ENCODE measurements at places on chromosomes 5 and 9.

DNA sequence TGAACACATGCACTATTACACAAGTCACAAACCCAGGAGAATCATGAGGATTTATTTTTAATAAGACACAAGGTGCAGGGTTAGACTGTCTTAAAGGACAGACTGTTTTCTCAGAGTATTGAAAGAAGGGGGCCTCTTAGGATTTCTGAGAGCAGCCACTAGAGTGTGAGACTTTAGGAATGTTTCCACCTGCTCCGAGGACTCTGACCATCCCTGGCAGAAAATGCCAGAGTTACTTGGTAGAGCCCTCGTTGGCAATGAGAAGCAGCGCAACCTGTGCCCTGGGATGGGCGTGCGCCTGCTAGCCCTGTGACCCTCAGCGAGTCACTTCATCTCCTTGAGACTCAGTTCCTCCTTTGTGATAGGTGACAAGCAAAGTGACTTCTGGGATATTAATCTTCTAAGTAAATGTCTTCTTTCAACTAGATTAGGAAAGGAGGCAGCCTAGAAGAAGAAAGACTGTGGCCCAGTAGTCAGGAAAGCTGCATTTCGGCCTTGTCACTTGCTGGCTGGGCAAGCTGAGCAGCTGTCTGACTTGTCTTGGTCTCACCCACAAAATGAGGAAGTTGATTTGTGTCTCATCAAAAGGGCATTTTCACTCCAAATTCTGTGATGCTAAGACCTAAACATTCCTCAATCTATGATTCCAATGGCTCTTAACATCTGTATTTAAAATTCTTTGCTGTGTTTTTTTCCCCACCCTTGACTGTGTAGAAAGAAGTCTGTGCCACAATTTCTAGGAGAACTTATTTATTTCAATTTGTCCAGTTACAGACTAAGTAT, 60.5 kb downstream of the PTCD2 start:
- no peak for DNase-seq

GRCh38 chr5:75331-76320, 16.3 kb upstream of the PLEKHG4B start:
- no peak for DNase-seq

GRCh38 chr5:142167458-142167857, 58.9 kb downstream of the NDFIP1 start:
- no peak for DNase-seq

GRCh38 chr9:111712369-111712768, 51.0 kb downstream of the GNG10 start:
- DNase-seq = no peak

- DNase-seq = no peak
Observed at GRCh38 chr5:174731214-174732035, 7.0 kb downstream of the MSX2 start.

GRCh38 chr5:144189800-144190429, 19.2 kb downstream of the KCTD16 start:
- DNase-seq = no peak

GRCh38 chr5:36723912-36724311, 117.5 kb downstream of the SLC1A3 start:
- no peak for DNase-seq

DNA sequence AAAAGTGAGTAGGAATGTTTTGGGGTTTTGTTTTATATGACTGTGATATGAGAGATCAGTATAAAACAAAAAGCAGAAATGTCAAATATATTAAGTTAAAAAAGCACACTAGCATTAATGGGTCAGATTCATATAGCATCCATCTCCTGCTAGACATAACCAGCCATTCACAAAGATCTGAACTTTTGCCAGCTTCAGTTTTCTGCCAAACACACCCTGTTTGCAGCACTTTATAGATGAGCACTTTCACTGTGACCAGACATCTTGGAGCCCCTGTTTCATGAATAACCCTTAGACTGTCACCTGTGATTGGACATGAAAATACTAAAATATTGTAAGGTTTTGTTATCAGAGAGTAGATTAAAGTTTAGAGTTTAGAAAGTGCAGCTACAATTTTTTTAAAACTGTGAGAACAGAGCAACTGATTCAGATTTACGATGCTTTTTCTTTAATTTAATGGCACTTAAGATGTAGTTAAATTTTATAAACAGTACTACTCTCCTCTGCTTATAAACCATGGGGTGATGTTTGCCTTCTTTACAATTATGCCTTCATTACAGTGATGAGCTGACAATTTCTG, 142.6 kb downstream of the KCTD16 start:
- no peak for DNase-seq

DNA sequence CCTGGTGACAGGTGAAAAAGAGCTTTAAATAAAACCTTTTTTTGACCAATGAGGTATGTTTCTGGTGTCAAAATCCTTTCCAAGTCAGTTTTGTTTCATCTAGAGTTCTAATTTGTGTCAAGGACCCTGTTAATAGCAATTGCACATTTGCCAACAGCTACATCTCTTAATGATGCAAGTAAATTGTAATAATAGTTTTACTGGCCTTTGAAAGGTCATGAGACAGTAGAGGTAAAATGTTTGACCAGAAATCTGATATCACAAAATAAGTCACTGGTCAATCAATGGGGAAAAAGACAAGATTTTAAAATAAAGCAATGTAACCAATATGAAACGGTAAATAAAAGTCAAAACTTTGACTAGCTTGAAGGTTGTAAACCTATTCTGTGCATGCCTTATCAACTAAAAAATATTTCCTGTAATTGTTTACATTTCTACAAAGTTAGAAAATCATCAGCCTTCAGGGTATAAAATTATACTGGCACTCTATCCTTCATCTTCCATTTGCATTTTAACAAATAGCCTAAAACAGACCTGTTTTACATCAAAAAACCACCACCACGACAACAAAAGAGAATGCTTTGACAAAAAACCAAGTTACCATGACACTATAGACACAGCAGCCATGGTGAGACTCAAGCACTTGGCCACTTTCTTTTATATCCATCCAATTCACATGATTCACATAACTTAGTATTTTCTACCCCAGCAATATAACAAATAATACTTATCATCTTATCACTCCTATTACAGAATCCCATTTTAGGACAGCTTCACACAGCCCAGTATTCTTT, 3.0 kb downstream of the NADK2 start:
- no peak for DNase-seq

DNA sequence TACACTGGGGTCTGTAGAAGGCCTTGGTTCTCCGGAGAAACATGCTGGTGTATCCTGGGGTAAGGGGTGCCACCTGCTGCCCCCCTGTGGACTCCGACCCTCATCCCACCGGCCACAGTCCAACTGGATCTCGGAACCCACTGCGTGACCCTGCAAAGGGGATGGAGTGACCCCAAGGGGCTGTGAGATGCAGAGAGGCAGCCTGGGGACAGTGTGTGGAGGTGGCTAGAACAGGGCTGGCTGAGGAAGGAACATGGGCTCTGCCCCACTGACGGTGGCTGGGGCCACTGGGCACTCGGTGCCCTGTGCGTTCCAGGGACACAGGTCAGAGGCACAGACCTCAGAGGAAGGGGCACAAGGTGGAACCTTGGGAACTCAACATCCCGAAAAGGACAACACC, 2.3 kb downstream of the NACC2 start:
- DNase-seq = peak; percentile 81

DNA sequence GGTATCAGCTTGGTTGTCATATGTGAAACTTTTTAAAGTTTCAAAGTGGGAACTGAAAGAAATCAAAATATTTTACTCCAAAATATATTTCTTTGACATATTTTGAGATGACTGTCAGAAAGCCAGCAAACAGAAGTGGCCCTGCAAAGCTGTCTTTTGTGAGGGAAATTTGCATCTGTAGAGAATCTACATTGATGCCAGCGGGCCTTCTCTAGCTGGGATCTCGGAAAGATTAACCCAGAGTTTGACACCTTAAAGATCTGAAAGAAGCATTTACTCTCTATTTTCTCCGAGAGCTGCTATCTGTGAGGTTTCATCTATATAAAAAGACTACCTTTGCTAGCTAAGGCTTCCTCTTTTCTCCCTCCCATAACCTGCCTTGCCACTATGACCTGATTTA, 303.6 kb downstream of the FBXL17 start:
- no peak for DNase-seq

DNA sequence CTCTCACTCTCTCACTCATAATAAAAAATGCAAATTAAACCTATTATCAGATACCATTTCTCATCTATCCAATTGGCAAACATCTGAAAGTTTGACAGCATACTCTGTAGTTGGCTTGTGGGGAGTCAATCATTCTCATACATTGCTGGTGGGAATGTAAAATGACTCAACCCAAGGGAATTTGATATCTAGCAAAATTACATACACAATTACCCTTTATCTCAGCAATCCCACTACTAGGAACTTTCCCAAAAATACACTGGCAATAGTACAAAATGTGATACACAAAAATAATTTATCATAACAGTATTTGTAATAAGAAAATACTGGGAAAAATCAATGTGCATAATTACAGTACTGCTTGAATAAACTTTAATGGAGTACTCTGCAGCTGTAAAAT, 731.3 kb downstream of the DTWD2 start:
- DNase-seq = no peak

DNA sequence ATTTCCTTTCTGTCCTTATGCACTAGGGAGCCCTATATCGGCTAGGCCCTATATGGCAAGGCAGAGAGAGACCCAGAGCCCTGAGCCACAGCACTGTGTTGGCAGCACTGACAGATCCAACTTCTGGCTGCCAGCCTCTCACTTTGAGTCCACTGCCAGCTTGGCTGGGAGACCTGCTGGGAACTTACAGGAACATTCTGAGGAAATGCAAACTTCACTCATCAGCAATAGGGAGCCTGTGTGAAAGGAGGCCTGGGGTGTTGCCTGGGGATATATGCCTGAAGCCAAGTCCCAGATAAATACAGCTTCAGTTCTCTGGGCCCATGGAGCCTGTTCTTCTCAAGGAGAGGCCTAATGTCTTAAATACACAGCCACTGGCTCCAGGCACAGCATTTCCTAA, 78.0 kb downstream of the ADRB2 start:
- DNase-seq = peak; percentile 30

DNA sequence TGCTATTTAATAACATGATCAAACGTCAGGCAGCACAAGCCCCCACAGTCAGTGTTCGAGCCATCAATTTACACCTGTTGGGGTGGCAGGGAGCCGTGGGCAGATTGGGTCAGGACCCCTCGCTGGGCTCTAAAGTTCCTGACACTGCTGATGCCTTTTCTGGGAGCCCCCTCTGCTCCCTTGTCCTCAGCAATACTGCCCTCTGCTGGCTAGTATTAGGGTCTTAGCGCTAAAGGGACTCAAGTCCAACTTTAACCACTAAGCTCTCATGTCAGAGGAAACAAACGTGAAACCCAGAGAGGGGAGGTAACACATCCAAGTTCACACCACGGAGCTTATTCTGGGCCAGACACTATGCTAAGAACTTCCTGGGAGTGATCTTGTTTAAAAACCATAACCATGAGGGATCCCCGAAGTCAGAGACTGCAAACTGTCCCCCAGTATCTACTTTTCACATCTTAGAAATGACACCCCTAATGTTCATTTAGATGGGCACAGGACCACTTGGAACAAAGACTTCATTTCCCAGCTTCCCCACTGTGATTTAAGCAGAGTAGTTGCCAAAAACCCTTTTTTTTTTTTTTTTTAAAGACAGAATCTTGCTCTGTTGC, 20.4 kb downstream of the ANKS6 start:
- no peak for DNase-seq

GRCh38 chr5:159098603-159099436, 896 bp downstream of the EBF1 start:
- no peak for DNase-seq

DNA sequence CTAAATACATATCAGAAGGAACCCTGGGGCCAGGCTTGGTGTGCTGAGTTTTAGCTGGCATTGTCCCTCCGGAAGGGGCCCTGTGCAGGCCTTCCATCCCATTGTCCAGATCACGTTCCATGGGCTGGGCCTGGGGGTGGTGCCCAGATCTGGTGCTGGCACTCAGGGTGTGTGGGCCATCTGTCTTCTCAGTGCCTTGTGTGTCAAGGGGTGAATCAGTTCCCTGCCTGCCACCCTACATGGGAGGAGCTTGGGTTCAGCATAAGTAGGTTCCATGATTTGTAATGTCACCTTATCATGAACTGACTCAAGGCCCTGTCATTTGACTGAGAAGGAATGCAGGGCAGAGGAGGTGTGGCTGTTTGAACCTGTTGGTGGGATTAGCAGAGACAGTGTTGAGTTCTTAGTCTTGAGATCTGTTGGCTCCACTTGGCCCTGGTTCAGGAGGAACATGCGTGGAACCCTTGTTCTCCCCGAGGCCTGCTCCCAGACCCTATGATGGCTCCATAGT, 176.8 kb downstream of the MACROH2A1 start:
- peak; percentile 57 for DNase-seq

DNA sequence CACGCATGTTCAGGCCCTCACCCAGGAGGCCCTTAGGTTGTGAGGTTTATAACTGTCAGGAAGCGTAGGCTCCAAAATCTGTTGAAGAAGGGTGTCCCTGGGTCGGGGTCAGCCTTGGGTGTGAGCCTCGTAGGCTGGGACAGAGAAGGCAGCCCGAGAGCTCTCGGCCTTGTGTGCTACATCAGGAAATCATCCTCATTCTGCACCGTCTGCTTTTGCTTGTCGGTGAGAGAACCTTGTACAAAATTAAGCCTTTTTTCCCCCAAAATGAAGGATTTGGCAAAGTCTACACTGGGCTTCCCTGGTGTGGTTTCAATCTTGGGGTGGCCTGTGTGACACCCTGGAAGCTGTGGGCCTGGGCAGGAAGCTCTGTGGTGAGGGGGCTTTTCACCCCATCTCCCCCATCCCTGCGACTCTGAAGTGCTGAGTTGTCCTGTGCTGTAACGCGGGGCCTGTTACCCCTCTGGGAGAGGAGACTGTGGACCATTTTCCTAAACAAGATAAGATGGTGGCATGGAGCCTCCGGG, 55.3 kb downstream of the AHRR start:
- no peak for DNase-seq

DNA sequence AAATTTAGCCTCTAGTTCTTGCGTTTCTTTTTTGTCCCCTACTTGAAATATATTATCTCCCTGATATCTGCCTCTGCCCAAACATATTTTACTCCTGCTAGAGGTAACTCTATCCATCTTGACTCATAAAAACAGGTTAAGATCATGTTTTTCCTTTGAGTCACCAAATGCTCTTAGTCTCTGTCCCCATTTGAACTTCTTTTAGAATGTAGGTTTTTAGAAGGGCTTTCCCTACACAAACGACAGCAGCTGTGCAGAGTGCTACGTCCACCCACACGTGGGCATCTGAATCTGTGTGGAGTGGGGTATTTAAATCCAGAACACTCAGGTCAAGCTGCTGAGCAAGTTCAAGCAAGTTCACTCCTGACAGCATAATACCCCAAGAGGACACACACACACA, 2.2 kb downstream of the HSD17B3 start:
- DNase-seq = no peak

DNA sequence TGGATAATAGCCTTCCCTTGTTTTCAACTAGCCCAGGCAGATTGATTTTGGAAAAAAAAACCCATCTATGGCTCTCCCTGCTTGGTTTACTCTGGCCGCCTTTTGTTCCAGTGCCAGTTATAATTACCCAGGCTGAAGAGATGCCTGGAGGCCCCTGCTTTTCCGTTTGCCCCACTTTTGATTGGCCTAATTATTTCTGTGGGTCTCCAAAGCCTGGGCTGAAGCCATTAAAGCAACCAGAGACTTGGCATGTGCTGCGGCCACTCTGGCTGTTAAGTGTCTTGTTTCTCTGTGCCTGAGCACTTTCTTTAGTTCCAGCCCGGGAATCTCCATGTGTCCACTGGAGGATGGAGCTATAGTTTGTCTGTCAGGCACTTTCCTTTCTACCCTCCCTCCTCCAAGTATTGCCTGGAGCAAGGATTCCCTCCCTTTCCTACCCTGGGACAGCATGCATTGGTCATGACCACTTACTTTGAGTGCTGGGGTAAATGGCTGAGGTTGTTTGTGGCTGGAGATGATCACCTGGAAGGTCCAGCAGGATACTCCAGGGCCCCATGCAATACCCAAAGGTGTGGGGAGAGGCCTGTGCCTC, 105.1 kb upstream of the CTSL start:
- no peak for DNase-seq

- DNase-seq = no peak
Observed at GRCh38 chr9:87950765-87951488, 23.4 kb downstream of the CDK20 start.

Measured in posterior cingulate gyrus (tissue), 11 donors.